ENCODE measurements at places on chromosomes 1 and 21.

DNA sequence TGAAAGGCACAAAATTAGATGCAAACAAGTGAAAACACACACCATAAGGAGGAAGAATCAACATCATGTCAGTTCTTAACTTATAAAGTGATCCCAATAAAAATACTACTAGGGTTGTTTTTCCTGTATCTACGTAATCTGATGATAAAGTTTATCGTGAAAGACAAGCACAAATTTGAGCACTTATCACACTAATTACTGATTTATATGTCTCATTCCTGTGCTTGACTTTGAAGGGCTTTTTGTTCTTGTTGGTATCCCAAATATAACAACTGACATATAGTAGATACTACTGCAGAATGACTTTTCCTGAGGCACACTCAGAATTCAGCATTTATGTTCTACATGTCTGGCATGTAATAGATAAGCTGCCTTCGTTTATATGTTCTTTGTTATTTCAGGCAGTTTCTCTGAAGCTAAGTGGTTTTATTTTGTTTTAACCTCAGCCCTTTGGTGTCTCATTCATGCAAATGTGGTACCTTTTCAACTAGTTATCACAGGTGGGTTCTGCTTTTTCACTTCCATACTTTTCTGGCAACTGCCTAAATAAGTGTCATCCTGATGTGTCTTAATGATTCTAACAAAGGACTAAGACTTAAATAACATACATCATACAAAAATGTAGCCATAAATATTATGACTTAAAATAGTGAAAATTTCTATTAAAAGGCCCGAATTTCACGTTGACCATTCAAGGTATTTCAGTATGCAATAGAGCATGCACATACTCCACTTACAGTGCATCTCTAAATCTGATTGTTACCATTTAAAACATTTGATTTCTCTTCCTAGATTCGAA, 73.2 kb downstream of the LRRC8C start:
- no peak for DNase-seq

- no peak for DNase-seq
Measured at GRCh38 chr21:45779226-45779625, 135.7 kb downstream of the PCBP3 start.

GRCh38 chr1:20978413-20978812, 191.3 kb upstream of the HP1BP3 start:
- DNase-seq = no peak

- no peak for DNase-seq
Measured at GRCh38 chr1:1600861-1601563, 1.1 kb upstream of the FNDC10 start.

GRCh38 chr21:25501462-25501861, 105.8 kb downstream of the MRPL39 start:
- DNase-seq = no peak

GRCh38 chr1:97084546-97084945, 363.0 kb downstream of the PTBP2 start:
- no peak for DNase-seq

- no peak for DNase-seq
Measured at GRCh38 chr1:235625340-235625739, 24.2 kb downstream of the GNG4 start.

- no peak for DNase-seq
Measured at GRCh38 chr1:224732377-224733026, 116.4 kb downstream of the CNIH3 start.

- no peak for DNase-seq
Measured at GRCh38 chr1:41894101-41894807, 24.5 kb downstream of the HIVEP3 start.

DNA sequence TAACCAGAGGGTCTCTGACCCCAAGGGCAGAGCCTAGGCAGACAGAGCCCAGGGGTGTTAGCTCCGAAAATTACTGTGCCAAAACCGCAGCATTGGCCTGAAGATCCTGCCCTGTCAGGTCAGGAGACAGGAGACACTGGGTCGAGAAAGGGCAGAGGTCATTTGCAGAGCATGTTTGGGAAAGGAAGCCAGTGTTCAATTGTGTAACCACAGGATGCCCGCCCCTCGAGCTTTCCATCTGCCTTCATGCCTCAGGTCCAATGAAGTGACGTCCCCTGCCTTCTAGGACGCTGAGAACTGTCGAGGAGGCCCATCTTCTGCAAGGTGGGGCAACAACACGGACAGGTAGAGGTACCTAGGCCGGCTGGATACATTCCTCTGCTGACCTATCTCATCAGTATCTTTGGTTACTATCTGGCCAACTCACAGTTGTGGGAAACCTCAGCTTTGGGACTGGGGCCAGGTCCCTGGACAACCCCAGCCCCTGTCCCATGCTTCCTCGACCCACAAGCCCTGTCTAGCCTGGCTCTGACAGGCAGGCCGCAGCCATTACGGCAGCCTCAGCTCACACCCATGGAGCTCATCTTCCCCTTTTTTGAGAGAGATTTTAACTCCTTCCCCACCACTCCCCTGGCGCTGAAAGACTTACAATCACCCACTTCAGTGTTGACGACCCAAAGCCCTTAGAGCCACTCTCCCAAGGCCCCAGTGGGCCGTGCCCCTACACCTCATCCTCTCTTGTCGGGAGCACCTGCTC, 1.3 kb downstream of the ARL8A start:
- DNase-seq = peak; percentile 56

- DNase-seq = no peak
Measured at GRCh38 chr21:40660461-40660860, 186.5 kb downstream of the DSCAM start.

- DNase-seq = no peak
Measured at GRCh38 chr1:65512967-65513780, 92.7 kb downstream of the LEPR start.

DNA sequence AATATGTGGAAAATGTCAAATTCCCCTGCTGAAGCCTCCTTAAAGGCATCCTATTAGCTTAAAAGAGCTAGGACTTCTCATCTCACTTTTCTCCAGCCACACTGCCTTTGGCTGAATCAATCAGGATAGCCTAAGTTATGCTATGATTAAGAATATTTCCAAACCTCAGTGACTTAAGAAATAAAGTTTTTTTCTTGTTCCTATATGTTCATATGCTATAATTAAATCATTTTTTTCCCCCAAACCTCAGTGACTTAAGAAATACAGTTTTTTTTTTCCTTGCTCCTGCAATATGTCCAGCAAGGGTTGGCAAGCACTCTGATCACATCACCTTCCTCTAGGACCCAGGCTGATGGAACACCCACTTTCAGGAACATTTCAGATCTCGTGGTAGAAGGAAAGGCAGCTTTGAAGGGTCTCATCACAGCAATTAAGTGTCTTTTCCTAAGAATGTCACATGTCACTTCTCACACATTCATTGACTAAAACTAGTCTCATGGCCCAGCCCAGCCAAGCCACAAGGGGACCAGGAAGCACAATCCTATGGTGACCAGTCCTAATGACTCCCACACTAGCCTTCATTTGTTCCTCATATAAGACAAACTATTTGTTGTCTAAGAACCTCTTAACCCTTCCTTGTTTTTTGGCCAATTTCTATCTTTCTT, 6.3 kb upstream of the JUN start:
- no peak for DNase-seq

DNA sequence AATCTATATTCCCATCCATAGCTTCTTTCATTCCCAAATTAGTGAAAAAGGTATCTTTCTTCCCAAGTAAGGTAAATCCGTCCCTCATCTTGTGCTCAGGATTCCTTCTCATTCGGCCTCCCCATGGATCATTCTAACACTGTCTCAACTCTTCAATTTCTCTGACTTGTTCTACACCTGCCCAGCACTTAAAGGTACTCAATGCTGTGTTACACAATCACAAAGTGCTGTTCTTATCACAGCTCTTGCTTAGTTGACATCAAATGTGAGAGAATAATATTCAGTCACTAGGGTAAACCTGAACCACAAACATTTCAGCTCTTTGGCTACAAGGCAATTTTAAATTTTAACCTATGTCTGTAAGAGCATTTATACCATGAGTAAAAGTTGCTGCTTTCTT, 94.8 kb downstream of the DIRAS3 start:
- DNase-seq = no peak

DNA sequence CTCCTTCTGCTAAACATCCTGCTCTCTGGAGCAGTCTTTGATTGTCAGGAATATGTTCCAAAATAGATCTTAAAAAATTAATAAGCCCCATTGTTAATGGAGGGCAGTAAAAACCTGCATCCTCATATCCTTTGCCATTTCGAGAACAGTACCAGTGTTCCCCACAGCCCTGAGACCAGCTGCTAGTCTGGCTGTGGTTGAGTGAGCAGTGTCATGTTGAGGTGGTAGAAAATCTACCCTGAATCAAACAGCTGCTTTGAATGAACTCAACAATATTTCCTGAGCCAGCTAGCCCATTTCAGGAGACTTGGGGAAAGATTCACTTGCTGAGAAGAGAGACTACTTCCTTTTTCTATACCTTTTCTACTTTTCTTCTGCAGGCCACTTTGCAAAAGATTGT, 24.4 kb downstream of the FABP3 start:
- no peak for DNase-seq

DNA sequence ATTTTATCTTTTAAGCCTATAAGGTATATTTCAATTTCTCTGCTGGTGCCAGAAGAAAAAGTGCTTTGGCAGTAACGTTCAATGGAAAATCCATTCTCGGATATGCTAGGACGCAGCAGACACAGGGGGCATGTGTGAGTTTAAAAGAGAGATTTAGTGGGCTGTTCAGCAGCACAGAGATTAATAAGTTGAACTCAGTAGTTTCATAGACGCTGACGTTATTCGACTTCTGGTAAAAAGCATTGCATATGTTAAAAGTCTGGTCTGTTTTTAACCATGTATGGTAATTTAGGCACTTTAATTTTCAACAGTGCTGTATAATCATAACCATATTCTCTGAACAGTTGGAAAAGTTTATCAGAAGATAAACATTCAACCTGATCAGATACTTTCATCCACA, 99.6 kb downstream of the ATP6V1G3 start:
- no peak for DNase-seq

GRCh38 chr1:1376551-1377226, 1.7 kb upstream of the AURKAIP1 start:
- DNase-seq = no peak

- DNase-seq = no peak
Measured at GRCh38 chr1:241957692-241958494, at the start of gene BECN2. Gene BECN2 (plus strand): TSS chr1:241957767. CDS start chr1:241957767, 0 bp downstream.
